ENCODE measurements at places on chromosomes 2 and 18.

DNA sequence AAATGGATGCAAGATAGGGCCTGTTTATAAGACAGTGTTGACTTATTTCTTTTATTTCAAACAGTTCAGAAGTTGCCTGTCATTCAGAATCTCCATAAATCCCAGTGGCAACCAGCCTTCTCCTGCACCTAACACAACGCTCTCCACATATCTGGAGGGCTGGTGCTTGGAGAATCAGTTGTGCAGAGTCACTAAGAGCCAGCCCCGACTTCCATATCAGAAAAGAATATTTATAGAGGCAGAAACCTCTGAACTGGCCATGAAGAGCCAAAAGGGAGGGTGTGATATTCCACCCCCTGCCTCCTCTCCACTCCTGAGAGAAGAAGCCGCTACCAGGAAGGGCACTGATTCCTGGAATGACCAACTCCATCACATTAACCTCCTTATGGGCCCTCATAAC is 34.0 kb upstream of the B4GALT6 start:
- no peak for DNase-seq

GRCh38 chr2:120405759-120406099 is 59.8 kb downstream of the INHBB start:
- DNase-seq, result no peak

DNA sequence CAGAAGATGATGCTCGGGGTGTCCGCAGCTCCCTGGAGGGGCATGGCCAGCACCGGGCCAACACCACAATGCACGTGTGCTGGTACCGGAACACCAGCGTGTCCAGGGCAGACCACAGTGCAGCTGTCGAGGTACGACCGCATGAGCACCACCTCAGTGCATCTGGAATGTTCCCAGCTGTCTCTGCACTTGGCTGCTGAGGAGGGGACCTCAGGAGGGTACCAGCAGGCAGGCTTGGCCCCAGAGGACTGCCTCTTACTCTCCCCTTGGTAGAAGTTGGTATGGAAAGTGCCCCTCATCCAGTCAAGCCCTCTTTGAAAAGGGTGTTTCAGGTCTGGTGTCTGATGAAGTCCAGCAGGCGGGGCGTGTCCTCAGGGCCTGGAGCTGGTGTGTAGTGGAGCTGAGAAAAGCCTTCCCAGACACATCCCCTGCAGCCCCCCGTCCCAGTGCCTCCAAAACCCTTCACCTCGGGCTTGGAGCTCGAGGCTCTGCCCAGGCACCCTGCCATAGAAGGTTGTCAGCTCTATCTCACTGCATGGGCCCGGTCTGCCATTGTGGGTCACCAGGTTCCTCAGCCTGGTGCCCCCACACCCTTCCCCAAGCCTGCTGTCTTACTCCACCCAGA is 16.7 kb downstream of the STK25 start:
- DNase-seq, result no peak

GRCh38 chr18:31275722-31276463 is 42.1 kb upstream of the DSG1 start:
- no peak for DNase-seq

GRCh38 chr18:5253910-5254309 is 41.6 kb downstream of the ZBTB14 start:
- DNase-seq, result no peak

DNA sequence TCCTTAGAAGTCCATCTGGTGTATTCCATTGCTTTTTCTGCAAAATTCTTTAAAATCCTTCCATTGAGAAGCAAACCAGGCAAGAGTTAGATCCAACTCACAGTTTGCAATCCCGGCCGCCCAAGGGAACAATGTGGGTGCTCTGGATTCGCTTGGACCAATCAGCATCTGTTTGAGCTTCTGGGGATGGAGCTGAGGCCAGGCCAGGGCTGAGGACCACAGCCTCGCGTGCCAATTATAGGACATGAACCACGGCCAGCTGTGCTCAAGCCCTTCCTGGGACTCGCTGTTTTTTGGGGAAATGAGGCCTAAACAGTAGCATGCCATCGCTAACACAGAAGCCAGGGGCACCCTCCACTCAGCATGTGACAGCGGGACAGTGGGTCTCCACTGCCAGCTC is 270.8 kb downstream of the HDAC4 start:
- DNase-seq, result no peak
